Activated naive CD8-positive, alpha-beta T cell treated with anti-CD3 and anti-CD28 coated beads, Interleukin-2, amount 50 U/mL, for 24 hours (primary cell): ENCODE measurements at places on chromosomes 5 and 9.
A peak's percentile ranks its signal among the peaks of the same experiment; 100 is the strongest.

- no peak for DNase-seq
Measured at GRCh38 chr5:26487553-26487952, 550.8 kb downstream of the CDH9 start.

- DNase-seq: no peak
Measured at GRCh38 chr5:25544652-25545249, 900.0 kb upstream of the CDH10 start.

DNA sequence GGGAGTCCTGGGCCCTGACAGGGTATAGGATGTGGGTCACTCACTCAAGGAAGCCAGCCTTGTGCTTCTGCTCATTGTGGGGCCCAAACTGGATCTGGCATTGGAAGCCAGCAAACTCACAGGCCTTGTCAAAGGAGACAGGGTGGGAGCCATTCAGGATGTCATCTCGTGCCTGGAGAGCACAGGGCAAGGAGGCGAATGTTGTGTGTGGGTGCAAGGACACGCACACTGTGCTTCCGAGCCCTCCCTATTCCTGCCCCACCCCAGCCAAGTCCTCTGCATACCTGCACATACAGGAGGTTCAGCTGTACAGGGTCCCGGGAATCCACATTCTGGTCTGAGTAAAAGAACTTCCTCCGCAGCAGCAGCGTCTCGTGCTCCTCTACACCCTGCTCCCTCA, 8.1 kb downstream of the TLN1 start:
- DNase-seq: no peak

DNA sequence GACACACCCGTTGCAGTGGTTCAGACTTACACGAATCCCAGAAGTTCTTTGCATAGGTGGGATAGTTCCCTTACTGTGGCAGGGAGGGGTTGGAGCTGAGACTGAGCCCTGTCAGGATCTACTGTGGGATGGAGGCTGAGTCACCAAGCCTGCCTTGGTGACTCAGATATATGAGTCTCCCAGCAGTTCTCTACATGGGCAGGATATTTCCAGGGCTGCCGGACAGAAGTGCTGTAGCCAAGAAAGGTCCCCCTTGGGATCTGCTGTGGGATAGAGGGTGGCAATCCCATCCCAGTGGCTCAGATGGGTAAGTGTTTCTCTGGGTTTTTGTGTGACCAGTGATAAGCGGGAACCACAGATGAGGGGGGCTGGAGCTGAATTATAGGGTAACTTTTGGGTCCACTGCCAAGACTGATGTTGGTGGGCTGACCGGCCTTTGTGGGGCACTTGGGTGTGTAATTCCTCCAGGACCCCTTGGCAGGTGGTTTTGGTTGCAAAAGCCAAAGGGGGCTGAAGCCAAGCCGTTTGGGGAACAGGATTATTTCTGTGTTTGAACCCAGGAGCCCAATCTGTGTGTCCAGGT, 18.7 kb downstream of the XRCC4 start:
- DNase-seq: no peak

DNA sequence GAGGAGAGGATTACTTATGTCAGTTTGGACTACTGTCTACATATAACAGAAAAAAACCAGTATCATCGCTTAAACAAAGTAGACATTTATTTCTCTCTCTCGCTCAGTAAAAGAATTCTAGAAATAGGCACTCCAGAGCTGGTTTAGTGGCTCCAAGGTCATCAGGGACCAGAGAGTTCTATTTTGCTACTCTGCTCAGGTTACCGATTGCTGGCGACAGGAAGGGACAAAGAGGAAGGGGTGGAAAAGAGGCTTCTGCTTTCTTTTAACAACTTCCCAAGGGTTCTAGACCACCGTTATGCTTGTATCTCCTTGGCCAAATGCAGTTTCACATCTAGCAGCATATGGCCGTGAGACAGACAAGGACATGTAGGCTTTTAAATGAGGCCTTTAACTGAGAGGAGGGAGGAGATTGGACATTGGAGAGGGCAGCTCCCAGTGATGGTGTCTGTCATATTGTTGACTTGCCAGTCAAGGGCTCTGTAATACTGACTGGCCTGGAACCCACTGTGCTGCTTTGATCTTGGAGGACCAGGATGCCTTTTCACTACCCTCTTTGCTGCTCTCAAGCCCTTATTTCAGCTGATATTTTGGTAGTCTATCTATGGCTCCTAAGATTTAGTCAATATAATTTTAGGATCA, 15.6 kb upstream of the DCP2 start:
- no peak for DNase-seq

GRCh38 chr5:174106997-174107655, 61.6 kb downstream of the NSG2 start:
- DNase-seq: no peak

GRCh38 chr5:59036274-59036961, 453.5 kb downstream of the RAB3C start:
- DNase-seq: no peak

DNA sequence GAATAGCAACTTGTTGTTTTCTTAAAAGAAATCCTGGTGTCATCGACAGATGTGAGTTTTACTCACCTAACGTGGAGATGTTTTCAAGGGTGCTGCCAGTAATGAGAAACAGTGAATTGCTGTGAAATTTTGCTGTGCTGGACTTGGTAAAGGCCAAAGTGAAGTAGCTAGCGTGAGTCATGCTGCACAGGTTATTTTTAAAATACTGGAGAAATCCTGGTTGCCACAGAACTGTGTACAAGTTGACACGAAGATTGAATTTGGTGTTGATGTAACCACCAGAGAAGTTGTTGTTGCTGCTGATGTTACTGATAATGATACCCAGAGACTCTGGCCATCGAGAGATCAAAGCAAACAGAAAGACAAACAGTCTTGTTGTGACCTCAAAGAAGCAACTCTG, 187.9 kb upstream of the NFIL3 start:
- DNase-seq: no peak

GRCh38 chr5:7856855-7857254, 5.9 kb upstream of the CFAP90 start:
- DNase-seq: no peak

DNA sequence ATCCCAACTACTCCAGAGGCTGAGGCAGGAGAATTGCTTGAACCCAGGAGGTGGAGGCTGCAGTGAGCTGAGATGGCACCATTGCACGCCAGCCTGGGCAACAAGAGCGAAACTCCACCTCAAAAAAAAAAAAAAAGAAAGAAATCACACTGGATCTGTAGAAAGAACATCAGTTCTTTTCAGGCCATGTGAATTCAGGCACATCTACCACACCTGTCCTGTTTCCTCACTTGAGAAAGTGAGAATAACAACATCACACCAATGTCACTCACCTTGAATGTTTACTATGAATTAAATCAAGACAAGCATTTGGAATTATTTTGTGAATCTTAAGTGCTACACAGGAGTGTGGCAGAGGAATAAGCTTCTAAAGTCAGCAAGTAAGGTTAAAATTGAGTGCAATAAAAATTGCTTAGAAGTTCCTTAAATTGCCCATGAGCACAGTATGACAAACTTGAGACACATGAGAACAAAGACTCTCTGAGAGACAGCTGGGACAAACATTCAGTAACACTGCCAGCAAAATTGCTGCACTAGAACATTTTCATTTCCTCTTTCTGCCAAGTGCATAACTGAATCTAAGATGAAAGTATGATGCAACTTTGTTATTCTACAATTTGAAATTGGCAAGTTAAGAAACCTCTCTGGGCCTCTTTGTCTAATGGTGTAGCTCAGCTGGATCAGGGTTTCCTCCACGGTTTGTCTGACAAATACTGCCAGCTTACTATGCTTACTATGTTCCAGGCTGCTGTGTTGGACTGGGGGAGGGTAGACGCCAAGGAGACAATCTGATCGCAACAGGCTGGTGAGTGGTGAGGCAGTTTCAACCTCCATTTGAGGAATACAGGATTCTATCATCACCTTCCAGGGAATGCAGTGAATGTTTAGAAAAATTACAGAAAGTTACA, 1.9 kb upstream of the RIC1 start:
- DNase-seq: peak; percentile 37

DNA sequence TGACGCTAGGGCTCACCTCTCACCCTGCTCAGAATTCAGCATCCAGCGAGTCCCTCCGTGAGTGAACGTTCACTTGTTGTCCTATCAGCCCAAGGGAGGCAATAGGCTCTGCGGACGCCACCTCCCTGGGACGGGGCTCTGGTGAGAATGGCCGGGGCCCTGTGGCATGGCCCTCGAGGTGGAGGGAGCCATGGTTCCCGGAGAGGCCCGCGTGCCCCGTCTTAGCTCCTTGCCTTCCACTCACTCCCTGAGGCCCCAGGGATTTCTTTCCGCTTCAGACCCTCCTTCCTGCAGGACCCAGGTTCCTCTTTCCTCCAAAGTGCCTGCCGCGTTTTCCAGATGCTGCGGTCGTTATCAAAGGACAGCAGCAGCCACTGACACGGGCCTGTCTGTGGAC, 21.5 kb downstream of the EXOC3 start:
- no peak for DNase-seq

GRCh38 chr9:120837921-120838320, 4.8 kb downstream of the PSMD5 start:
- DNase-seq: no peak

GRCh38 chr9:124594225-124594624, 87.0 kb upstream of the NR5A1 start:
- no peak for DNase-seq

DNA sequence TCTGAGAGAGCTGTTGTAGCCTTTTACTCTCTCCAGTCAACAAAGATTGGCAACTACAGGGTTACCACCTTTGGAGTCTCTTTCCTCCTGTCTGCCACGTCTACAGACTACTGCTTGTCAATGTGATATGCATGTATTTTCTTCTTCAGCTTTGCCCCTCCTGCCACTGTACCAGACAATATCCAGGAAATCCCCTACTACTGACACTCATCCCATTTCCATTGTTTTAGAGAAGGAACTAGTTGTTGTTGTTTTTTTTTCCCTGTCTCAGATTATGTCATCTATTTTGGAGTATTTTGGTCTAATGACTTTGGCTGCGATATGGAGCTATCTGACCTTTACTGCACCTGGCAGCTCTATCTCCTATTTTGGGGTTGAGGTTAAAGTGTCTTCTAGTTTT, 50.1 kb upstream of the MACIR start:
- DNase-seq: no peak

- no peak for DNase-seq
Measured at GRCh38 chr5:95662946-95663345, 16.4 kb downstream of the RFESD start.

DNA sequence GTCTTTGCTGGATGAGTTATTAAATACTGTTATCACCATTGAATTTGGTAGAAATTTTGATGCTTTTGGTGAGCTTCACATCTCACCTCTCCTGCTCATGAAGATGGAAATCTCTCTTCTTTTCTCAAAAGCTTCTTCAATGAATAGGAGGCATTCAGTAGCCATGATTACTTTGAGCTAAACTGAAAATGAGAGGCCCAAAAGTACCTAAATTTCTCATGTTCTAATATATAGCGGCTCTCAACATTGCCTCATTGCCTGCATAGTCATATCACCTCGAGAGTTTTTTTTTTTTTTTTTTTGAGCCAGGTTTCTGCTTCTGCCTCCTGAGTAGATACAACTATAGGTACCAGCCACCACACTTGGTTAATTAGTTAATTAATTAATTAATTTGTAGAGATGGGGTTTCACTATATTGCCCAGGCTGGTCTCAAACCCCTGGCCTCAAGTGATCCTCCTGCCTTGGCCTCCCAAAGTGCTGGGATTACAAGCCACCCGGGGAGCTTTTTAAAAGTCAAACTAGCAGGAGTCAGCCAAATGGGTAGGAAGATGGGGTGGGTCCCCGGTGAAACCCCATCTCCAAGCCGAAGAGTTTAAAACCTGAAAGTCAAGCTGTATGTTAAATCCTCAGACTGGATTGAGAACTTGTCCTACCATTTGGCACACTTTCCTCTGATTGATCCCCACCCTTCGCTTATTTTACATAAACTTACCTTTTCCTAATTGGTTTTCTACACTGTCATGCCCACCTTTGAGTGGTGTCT, 169.0 kb downstream of the DOCK2 start:
- DNase-seq: no peak

DNA sequence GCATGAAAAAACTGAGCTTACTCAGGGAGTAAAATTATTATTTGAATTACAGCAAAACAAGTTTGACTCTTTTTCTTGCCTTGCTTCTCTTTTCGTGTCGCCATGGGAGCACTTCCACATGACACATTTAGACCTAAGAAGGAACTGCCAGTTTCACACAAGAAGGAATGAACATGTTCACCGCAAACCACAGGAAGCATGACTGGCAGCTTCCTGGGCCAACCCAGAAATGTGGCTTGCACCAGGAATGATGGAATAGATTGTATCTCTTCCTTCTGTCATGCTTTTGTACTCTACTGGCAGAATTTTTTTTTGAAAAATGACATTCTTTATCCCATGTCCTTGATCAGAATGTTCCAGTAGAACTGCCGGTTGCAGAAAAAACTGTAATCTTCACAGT, 32.9 kb upstream of the MAN2A1 start:
- DNase-seq: peak; percentile 48

GRCh38 chr5:175230299-175230698, 213.7 kb downstream of the DRD1 start:
- DNase-seq: no peak

GRCh38 chr9:114995681-114996221, 65.4 kb upstream of the TNFSF8 start:
- no peak for DNase-seq

- DNase-seq: no peak
Measured at GRCh38 chr9:108836781-108837180, 19.0 kb downstream of the ACTL7B start.

GRCh38 chr9:130817914-130818313, 17.1 kb upstream of the ABL1 start:
- no peak for DNase-seq

DNA sequence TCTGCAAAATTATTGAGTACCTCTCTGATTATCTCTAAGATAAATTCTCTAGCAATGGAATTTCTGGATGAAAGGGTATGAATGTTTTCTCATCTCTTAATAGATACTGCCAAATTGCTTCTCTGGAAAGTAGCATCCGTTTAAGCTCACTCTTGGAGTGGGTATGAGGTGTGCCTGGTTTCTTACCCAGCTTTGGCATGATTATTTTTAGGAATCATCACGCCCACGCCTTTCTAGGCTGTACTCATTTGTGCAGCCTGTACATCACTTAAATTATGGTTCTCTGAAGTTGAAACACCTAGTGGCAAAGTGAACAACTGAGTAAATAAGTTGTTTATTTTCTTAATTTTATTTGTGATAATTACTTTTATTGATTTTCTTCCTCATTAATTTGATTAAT, 156.5 kb upstream of the IL12B start:
- no peak for DNase-seq

DNA sequence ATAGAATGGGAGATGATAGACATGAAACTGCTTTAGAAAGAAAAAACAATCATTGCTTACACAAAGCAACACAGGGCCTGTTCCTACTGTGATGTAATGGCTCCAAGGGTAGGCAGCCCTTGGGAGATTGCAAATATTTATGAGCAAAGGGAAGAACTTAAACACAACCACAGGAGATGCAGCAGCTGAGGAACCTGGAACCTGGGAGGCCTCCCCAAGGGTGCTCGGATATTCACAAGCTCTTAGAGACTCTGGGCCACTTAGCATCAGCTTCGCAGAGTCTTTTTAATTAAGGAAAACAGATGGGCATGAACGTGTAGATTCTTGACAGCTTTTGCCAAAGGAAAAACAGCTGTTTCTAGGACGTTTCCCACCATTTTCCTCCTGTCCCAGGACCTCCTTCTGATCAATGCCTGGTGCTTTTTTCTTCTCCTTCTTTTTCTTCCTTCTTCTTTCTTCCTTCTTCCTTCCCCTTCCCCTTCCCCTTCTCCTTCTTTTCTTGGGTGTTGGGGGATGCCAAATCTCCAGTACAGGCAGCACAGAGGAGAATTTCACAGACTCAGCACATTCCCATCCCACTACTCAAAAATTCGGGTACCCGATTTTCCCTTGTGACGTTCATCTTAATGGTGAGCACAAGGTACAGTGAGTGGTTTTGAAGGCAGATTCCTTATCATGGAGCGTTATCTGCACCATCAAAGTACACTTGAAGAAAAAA, 28.1 kb upstream of the TCF7 start:
- no peak for DNase-seq
